Metanephros (tissue), 2 donors: ENCODE measurements at places on chromosomes 7 and 10. TPM values are rescaled to one million over a fixed set of nuclear protein-coding genes. Genes with fewer than 3 reads are reported as not detected.

The TUBAL3 gene
- total RNA-seq = not detected

The PNLIPRP2 gene
- total RNA-seq = not detected

The TFEC gene
- total RNA-seq = 14.2 TPM

The POLR1F gene
- 15.3 TPM for total RNA-seq

The OR2A42 gene
- total RNA-seq = 0.06 TPM

The CFAP69 gene
- total RNA-seq = 31.7 TPM

The ITPRID1 gene
- total RNA-seq = not detected

The TFPI2 gene
- total RNA-seq = 9.8 TPM

The ACSM6 gene
- total RNA-seq = 0.12 TPM

The CXCL12 gene
- total RNA-seq = 198 TPM

The TDRD1 gene
- total RNA-seq = 0.06 TPM

The AFAP1L2 gene
- 41.6 TPM for total RNA-seq

The CNNM1 gene
- 1.8 TPM for total RNA-seq

The SUN3 gene
- total RNA-seq = not detected

The MAGI2 gene
- total RNA-seq = 56.2 TPM

The AHCYL2 gene
- 31.2 TPM for total RNA-seq

The C10orf62 gene
- 2.3 TPM for total RNA-seq

The LRRC17 gene
- 41.7 TPM for total RNA-seq

The LEP gene
- total RNA-seq = 0.70 TPM

The OR2A1 gene
- total RNA-seq = 0.29 TPM

The SPDYE2 gene
- total RNA-seq = not detected

The ZNF800 gene
- total RNA-seq = 17.1 TPM

The CPN1 gene
- total RNA-seq = 2.2 TPM

The MRLN gene
- 26.3 TPM for total RNA-seq

The HECTD2 gene
- total RNA-seq = 27.1 TPM
